ENCODE measurements at places on chromosomes 2 and 18.

- DNase-seq: no peak
These were observed 101.8 kb upstream of the AGAP1 start for GRCh38 chr2:235391921-235392615.

- DNase-seq: no peak
These were observed 806.1 kb upstream of the LRATD1 start for GRCh38 chr2:13826314-13826853.

DNA sequence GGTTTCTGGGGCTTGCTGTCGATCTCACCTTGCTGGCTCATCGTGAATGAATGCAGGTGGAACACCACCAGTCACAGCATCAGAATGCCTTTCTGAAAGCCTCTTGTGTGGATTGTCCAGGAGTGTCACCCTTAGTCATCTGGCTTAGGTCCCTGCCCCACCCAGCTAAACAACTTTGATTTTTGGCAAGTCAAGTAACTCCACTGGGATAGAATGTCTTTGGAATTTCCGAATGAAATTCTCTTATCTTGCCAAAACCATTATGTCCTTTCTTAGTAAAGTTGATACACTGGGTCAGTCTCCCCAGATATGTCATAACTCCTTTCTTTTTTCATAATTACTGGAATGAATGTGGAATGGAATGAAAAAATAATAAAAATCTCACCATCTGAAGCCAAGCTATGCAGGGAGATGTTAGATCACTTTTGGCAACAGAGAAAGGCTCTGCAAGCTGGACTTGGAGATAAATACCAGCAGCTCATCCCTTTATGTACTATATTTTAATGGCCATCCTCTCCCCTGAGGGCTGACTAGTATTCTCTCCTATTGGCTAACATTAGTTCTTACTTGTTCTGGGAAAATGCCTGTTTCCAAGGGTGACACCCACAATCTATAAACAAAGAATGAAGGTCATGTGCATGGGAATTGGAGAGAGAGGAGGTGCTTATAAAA is 35.4 kb downstream of the INSIG2 start:
- DNase-seq: no peak

DNA sequence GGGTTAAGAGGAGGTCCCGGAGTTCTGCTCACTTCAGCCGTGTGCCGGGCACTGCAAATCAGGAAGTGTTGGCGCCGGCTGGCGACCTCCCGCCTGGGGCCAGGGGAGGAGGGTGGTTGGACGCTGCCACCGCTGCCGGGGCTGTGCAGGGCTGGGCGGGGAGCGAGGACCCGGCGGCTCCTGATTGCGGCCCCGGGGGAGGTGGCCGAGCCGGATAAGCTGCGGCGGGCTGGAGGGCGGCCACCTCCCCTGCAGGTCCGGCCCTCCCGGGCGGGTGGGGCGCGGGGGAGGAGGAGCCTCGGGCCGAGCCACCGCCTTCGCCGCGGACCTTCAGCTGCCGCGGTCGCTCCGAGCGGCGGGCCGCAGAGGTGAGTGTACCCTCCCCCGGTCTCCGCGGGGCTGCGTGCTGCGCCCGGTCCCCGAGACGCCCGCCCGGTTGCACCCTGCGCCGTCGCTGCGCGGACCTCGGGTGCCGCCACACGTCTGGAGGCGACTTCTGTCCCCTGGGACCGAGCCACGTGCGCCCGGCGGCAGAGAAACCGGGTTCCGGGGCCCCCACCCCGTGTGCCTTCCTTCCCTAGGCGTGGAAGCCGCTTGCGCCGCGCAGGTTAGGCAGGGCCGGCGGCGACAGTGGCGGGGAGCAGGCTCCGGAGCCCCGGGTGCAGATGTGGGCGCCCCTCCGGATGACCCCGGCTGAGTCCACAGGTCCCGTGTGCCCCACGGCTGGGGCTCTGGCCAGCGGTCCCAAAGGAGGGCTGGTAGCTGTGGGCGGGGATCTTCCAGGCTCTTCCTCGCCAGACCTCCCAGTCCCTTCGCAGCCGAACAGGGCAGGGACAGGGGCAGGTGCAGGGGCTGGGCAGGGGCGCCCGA is at the start of gene STEAP3:
Gene STEAP3, plus strand, starts transcription at position 314 of the 870 bp plus-strand sequence. CDS start 7,179 bp downstream, outside the sequence.
- DNase-seq: peak; percentile 27

DNA sequence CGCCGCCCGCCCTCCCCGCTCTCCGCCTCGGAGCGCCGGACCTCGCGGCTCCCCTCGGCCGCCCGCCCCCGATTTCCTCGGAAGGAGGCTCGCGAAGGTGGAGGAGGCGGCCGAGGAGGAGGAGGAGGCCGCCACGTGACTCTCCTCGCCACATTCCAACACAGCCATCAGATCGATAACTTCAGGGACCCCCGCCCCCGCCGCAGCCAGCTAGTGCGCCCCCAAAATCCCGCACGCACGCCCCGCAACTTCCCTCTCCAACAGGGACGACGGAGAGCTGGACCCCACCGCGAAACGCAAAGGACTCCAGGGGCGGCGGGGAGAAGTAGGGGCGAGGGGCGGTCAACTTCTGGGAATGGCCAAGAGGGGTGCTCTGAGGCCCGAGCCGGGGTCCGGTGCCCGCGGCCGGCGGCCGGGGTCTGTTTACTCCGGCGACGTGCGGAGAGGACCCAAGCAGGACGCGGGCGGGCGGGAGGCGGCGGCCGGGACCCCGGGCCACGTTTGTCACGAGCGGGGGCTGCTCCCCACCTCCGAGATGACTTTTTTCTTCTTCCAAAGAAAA is 2.0 kb downstream of the ZNF521 start:
- peak; percentile 22 for DNase-seq

Data from head of caudate nucleus (tissue), 42 donors.